Activated CD8-positive, alpha-beta memory T cell treated with anti-CD3 and anti-CD28 coated beads for 1 hour (primary cell): ENCODE measurements at places on chromosomes 16 and 17.
A peak's percentile ranks its signal among the peaks of the same experiment; 100 is the strongest.

DNA sequence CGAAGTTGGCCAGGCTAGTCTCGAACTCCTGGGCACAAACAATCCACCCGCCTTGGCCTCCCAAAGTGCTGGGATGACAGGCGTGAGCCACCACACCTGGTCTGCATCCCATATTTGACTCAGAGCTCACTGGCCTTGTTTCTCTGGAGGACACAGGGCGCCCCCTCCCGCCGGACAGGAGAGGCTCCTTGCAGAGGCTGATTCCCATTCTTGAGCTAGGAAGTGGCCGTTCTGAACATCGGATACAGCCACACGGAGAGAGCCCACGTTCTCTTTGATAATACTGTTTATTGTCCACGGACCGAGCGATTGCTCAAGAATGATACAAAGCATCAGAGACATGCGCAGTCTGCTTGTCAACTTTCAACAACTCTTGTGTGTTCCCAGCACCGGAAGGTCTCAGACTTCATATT, 12.1 kb upstream of the USP36 start:
- no peak for DNase-seq

- no peak for DNase-seq
These were observed 76.3 kb upstream of the KIFC3 start for GRCh38 chr16:57878586-57878985.

DNA sequence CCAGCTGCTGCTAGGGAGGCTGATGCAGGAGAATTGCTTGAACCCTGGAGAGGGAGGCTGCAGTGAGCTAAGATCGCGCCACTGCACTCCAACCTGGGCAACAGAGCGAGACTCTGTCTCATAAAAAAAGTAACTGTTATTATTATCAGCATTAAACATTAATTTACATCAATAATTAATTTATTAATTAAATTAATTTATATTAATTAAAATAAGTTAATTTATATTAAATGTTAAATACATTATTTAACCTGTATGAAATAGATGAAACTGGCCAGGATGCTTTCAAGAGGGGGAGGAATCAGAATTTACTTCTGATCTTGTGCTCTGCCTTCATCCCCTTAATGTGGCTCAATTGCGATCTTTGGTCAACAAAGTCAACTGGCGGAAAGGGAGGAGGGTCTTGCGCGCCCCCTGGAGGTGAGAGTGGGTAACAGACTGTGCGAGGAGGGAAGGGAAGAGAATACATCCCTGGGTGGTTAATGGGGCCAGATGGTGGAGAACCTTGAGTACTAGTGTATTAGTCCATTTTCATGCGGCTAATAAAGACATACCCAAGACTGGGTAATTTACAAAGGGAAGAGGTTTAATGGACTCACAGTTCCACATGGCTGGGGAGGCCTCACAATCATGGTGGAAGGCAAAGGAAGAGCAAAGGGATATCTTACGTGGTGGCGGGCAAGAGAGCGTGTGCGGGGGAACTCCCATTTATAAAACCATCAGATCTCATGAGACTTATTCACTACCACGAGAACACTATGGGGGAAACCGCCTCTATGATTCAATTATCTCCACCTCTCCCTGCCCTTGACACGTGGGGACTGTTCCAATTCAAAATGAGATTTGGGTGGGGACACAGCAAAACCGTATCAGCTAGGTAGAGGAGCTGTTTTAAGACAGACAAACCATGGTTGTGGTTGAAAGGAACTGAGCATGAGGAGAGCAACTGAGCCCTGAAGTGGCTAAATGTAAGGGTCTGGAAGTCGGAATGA, 15.7 kb upstream of the CPPED1 start:
- DNase-seq = peak; percentile 27

DNA sequence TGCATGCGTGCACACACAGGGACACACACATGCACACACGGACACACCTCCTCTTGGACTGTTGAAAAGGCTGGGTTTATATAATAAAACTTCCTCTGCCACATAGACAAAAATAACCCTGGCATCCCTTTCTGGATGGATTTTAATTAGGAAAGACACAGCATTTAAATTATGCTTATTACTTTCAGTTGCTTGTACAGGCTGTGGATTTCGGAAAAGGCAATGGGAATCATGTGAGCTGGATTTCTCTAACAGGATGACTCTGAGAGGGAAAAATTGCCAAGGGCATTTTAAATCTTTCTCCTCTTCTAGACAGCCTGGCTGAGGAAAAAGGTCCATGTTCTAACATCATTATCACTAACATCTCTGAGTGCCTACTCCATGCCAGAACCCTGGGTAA, 75.9 kb downstream of the HLF start:
- no peak for DNase-seq

DNA sequence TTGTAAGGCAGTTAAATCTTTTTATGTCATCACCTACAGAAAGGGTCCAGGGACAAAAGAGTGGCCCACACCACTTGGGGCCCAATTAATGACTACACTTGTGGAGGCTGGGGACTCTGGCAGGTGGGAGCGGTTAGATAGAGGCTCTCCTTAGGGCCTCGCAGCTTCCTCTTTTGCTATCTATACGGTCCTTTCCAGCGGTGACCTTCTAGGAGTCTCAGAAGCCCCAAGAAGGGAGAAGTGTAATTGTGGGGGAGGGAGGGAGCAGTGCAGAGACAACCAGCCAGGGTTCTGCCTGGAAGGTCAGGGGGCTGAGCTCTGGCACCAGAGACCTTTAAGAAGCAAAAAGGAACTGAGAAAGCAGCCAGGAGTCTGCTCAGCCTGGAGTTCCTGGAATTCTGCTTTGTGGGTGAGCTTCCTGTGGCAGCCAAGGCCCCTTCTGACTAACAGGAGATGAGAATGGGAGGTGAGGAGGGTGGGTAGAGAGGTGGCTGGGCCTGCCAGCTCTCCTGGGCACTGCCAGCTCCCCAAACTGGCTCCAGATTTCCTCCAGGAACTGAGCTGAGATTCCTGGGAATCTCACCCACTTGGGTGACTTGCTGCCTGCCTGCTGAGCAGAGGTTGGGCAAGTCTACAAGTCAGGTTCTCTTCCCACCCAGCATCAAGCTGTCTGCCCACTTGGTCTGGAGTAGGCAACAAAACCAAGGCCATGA, 16.3 kb upstream of the MAP3K14 start:
- DNase-seq = no peak

DNA sequence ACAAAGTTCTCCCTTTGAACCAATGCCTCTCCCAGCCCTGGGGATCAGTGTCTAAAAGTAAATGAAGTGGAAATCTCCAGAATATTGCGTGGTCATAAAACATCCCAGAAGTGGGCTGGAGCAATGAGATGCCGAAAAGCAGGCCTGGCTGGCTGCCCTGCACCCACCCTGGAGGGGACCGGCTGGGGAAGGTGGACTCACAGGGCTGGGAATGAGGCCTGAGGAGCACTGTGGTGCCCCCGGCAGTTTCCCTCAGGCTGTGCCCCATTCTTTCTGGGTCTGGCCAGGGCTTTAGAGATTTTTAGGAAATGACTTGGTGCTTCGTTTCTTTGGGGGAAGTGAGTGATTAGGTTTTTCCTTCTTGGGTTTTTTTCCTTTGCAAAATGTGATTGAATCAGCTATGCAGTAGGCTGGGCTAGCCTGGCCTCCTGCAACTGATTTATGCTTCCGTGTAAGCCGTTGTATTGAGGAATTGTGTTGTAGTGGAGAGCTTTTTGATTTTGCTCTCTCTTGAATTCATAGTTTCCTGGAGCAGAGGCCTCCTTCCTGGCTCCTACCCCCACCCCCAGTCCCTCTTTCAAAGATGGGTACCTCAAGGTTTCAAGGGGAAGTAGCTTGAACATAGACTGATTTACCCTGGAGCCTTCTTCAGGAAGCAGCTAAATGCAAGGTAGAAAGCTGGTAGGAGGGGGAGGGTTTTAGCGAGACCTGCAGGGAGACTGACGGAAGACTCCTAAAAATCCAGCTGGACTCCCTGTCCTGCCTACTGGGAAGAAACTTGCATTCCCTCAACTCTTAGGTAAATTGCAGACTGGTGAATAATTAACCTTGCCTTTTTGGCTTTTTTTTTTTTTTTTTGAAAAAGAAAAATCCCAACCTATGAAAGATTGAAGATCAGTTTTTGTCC, 170.2 kb downstream of the RAB11FIP4 start:
- DNase-seq = no peak

- DNase-seq = no peak
These were observed 7.6 kb upstream of the KIF19 start for GRCh38 chr17:74318391-74318790.

- no peak for DNase-seq
These were observed 746.4 kb downstream of the CDH11 start for GRCh38 chr16:64375391-64375980.

- DNase-seq = no peak
These were observed 2.4 kb upstream of the SLC47A2 start for GRCh38 chr17:19718613-19719354.

DNA sequence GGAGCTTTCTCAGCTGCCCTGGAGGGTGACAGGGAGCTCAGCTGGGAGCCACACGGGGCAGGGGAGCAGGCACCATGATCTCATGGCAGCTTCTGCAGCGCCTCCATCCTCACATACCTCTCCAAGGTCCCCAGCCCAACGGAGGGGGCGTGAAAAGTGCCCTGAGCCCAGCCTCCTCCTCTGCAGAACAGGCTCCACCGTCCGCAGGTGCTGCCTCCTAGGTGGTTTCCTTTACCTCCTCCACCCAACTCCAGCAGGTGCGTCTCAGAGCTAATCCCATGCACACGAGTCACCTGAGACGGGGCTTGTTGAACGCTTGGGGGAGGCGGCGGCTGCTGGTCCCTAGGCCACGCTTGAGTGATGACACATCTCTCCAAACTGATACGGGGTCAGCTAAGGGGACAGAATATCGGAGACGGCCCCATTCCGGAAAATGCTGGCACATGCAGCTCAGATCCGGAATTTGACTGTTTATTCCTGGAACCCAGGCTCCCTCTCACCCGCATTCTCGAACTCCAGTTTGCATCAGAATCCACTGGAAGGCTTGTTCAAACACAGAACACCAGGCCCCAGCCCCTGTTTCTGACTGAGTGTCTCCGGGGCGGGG, 387 bp upstream of the SLC38A8 start:
- no peak for DNase-seq

GRCh38 chr17:67528751-67529436, 151.8 kb downstream of the PITPNC1 start:
- no peak for DNase-seq

DNA sequence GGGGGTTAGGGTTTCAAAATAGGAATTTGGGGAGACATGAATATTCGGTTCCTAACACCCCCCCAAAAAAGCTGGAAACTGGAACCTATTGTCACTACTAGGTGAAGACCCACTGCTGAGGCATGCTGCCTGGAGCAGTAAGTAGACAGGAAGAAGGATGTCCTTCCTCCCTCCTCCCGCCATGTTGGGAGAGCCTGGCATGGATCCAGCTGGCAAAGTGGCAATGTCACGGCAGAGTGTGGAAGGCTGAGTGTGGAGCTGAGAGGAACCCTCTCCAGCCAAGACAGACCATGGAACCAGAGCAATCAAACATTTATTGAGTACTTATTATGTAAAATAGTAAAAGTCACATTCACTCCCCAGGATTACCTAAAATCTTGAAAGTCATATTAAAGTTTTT, 49.0 kb downstream of the CCDC182 start:
- no peak for DNase-seq

- DNase-seq = no peak
These were observed 99.3 kb downstream of the GAS7 start for GRCh38 chr17:10099051-10099571.
